NCI-H774 (cell line): ENCODE measurements at places on chromosomes 4 and X.

GRCh38 chr4:159188646-159189045 lies 85.8 kb downstream of the RAPGEF2 start:
- no peak for DNase-seq

DNA sequence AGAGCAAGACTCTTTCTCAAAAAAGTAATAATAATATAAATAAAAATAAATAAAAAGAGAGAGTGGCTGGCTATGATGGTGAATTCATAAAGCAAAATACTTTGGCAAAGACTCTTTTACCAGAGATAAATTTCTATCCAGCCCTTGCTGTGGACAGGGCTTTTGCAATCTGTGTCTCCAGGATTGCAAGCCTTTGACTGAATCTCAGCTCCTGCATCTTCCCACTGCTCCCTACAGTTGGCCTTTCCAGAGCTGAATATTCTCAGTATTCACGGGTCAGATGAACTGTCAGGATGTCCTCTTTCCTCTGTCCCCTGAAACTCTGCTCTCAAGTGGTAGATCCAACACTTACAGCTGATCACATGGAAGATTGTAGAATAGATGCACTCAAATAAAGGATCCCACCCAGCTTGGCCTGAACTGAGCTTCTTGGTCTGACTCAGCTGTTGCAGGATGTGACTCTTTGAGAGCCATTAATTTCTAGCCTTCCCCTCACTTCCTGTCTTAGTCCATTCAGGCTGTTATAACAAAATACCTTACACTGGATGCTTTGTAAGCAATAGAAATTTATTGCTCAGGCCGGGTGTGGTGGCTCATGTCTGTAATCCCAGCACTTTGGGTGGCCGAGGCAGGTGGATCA lies 123.4 kb upstream of the GUCY1A1 start:
- no peak for DNase-seq

DNA sequence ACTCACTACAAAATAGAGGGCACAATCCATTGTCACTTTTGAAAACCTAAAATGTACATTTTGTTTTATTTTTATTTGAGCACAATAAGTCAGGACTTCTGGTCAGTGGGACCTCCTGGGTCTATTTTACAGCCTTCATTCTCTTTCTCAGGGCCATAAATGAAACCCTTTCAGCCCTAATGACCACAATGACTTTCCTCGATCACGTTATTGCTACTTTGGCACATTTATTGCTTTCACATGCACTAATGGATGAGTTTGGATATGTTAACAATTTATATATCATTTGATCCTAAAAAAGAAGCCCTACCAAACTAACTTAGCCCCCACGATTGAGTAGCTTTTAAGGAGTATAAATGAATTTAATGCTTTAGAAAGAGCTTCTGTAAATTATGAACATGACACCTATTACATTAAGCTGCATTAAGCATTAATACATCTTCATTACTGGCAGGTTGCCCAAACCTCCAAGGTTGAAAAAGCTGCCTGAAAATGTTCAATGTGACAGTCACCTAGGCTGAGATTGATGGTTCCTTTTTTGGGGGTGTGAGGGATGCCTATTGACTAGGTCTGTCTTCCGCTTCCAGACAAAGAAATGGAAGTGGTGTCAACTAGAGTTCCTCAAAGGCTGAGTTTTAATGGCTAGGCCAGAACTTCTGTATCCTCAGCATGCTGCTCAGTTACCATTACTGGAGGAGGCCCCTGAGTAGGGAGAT lies 296.4 kb downstream of the GPAT3 start:
- no peak for DNase-seq

- no peak for DNase-seq
Observed at GRCh38 chrX:134642386-134642785, 15.9 kb downstream of the PLAC1 start.

DNA sequence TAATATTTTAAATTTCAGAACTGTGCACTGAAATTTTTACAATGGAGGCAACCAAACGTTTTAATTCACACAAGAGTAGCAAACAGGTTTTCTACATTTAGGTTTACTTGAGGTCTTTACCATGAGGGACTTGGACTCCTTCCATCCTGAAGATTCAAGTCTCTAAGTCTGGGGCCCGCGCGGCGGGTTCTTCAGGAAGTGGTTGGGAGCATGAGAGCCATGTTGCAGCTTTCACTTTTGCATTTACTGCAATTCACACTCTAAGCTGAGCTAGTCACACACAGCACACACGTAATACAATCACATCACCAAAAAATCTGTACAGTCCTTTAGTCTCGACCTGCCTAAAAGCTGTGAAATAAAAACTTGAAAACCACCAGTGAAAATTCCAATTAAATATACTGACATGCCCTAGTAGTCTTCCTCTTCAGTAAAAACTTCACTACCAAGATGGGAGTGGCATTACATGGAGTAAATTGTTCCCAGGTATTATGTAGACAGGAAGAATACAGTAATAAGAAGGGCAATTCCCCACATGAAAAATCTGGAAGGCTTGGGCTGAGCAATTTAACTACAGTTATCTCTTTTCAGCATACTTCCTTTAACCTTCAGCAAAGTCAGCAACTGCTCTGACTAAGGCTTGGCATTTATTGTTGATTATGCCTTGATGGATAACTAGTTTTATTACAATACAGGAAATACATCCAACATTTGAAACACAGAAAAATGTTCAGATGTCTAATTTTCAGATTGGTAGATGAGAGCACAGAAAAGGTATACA lies 571.1 kb upstream of the DIPK2B start:
- no peak for DNase-seq

GRCh38 chr4:3491681-3492405 lies 28.7 kb downstream of the DOK7 start:
- DNase-seq, result no peak

GRCh38 chr4:179151770-179152169 lies 1709.5 kb upstream of the AGA start:
- no peak for DNase-seq

- no peak for DNase-seq
Observed at GRCh38 chr4:25838526-25838925, 24.3 kb downstream of the SEL1L3 start.

DNA sequence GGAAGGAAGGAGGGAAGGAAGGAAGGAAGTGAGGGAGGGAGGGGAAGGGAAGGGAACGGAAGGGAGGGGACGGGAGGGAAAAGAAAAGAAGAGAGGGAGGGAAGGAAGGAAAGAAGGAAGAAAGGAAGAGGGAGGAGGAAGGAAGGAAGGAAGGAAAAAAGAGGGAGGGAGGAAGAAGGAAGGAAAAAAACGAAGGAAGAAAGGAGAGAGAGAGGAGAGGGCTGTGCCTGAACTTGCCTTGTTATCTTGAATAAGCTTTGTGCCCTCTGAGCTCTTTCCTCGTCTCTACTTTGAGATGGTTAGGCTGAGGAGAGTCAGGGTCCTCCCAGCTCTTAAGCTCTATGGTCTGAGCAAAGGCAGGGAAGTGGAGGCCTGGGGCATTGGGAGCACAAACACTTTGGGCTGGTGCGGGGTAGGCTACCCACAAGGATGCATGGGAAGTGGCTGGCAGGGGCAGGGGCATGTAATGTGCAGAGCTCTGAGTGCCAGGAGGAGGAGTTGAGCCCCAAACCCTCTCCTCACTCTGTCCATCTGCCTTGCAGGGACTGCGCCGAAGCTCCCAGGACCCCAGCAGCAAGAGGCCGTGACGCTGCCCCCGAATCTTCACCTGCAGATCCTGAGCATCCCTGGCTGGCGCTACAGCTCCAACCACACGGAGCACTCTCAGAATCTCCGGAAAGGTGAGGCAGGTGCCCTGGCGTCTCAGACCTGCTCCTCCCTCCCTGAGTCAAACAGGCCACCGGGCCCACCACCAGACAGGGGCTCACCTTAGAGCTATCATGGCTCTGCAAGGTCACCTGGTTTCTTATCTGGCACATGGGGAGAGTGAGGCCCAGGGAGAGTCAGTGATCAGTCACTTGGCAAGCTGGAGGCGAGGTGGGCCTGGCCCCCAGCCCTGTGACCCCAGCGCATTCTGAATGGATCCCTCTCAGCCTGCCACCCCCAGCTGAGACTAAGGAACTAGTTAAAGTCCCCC lies 26.5 kb upstream of the MRFAP1 start:
- DNase-seq, result no peak

- DNase-seq, result no peak
Observed at GRCh38 chr4:13481569-13481968, 2.6 kb downstream of the RAB28 start.

DNA sequence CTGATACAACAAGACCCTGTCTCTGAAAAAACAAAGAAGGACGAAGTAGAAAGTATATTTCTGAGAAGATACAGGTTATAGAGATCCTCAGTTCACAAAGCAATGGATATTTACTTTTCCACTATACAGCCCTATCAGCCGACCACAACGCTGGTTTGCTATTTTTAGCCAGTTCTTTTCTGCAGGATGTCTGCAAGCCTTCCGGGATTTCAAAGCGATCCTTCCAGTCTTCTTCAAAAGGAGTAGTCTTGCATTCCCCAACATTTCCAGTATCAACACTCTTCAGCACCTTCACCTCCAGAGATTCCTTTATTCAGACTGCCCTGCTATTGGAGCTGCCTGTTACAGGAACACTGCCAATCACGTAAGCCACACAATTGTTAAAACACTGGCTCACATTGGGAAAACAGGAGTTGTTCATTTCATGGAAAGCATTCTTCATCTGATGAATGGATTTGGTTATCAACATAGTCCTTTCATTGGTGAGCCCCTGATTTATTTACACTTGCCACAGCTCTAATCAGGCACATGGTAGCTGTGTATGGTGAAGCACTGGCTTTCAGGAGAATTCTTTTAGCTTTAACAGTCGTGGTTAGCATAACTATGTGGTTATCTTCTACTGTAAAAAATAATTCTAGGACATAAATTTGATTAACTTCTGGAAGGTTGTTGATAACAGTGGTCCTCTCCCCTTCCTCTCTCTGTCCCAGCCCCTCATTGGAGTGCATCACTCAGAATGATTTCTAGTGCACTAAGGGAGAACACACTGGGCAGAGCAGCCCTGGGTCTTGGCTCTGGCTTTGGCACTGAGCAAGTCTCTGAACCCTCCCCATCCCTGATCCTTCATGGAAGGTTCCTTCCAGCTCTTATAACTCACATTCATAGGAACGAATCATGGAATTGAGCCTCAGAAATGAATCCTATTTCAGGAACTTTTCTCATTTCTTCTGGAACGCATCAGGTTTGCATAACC lies 109.9 kb upstream of the SORBS2 start:
- DNase-seq, result no peak

GRCh38 chr4:175273995-175274753 lies 356.0 kb downstream of the ADAM29 start:
- DNase-seq, result no peak
